ENCODE measurements at places on chromosomes 6 and 20.

GRCh38 chr20:62288535-62289105, 14.2 kb upstream of the ADRM1 start:
- DNase-seq = no peak

GRCh38 chr6:137764464-137764863, 102.6 kb upstream of the TNFAIP3 start:
- DNase-seq = no peak

GRCh38 chr6:121858986-121859385, 423.5 kb downstream of the GJA1 start:
- no peak for DNase-seq

DNA sequence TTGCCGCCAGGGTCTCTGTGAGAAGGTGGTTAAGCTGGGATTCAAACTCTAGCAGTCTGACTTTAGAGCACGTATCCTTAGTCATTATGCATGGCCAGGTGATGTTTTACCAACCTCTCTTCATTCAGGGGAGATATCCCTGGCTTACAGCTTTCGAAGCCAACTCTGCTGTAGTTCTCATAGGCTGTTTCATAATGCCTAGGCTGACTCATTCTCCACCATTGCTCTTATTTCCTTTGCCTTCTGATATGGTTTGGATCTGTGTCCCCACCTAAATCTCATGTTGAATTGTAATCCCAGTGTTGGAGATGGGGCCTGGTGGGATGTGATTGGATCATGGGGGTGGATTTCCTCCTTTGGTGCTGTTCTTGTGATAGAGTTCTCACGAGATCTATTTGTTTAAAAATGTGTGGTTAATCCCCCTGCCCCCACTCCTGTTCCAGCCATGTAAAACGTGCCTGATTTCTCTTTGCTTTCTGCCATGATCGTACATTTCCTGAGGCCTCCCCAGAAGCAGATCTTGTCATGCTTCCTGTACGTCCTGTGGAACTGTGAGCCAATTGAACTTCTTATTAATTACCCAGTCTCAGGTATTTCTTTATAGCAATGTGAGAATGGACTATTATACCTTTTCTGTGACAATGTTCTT, 94.6 kb upstream of the MAN1A1 start:
- no peak for DNase-seq

- DNase-seq = no peak
These were observed 18.6 kb upstream of the CST9L start for GRCh38 chr20:23586735-23587525.

DNA sequence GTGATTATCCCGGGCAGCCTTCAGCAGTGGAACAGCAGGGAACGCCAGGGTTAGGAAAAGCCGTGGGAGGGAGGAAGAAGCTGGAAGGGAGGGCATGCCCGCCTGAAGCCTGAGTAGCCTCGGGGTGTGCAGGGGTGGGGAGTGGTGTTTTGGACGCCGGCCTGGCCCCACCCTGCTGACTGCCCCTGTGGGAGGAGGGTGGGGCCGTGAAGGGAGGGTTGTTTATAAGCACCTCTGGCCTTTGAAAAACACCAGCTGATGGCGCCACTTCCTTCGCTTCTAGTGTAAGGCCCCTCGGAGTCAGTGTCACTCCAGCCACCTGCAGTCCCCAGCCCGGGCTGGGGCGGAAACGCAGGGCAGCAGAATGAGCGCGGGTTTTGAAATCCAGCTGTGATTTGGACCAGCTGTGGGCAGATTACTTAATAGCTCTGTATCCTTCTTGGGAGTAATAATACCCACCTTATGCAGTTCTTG, 52.8 kb upstream of the BMP6 start:
- DNase-seq = no peak

DNA sequence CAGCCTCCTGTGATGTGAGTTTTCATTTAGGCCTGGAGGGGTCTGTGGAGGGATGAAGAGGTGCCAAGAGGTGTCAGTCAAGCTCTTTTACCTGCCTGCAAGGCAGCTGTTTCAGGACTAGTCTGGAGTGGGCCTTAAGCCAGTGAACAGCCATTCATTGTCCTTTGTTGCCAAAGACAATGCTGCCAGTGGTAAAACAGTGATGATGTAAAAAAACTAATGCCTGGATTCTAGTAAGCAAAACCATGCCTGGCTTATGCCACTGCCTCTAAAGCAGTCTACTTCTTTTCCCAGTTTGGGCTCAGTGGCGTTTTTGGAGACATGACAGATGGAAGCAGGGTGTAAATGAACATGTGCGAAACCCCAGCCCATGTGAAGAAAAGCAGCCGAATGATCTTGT, 93.5 kb upstream of the KCNK16 start:
- DNase-seq = no peak

- DNase-seq = no peak
These were observed 80.4 kb upstream of the ZNF184 start for GRCh38 chr6:27553123-27553904.

- no peak for DNase-seq
These were observed 50.5 kb downstream of the CRYBG1 start for GRCh38 chr6:106411056-106411455.

DNA sequence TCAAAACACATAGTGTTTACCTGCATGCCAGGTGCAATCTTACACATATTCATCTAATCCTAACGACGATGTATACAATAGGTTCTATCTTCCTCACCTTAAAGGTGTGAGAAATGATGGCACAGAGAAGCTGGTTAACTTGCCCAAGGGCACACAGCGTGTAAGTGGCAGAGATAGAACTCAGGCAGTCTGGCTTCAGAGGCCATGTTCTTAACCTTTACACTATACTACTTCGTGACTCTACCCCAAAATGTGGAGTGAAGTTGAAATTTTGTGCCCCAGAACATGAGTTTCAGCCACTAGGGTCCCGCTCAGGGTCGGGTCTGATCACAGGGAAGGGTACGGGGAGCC, 584 bp downstream of the VPS52 start:
- no peak for DNase-seq

GRCh38 chr6:149050160-149050559, 267.4 kb upstream of the TAB2 start:
- no peak for DNase-seq

DNA sequence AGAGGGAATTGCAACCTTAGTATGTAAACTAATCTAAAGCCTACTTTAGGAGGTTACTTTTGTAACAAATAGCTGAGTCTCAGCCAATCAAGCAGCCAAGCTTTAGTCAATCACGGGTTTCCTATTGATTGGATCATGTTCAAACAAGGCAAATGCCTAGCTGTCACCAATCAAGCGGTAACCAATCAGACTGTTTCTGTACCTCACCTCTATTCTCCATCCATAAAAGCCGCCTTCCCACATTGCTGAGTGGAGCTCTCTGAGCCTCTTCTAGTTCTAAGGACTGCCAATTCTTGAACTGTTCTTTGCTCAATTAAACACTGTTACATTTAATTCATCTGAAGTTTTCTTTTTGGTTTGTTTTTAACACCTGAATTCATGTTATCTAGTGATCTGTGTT, 148.4 kb upstream of the BMP5 start:
- DNase-seq = no peak

DNA sequence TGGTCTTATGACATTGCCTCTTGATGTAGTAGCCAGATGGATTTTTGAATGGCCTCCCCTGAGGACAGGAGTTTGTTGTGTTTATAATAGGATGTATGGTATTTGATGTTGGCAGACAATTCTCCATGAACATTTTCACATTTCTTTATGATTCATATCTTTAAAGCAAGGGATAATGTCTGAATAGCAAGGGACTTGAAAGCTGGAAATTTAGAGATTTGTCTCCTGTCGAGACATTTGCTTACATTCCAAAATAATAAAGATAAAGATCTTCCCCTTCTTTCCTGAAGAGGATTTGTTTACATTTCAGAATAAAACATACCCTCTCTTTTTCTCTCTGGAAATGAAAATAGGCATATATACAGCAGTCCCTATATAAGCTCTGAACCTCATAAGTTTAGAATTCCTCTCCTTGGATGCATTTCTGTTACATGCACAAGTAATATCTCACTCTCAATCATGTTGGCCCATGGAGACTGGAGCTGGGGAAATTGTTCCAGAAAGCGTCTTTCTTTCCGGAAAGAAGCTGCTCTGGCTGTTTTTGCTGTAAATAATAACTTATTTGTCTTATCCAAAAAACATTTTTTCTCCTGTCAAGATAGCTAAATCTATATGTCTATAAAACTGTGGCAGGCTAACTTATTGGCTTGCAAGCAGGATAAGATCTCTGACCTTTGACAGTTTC, 42.5 kb upstream of the ASCC3 start:
- DNase-seq = no peak

- DNase-seq = no peak
These were observed 42.0 kb upstream of the DSN1 start for GRCh38 chr20:36815454-36816091.

GRCh38 chr20:1876975-1877608, 18.1 kb upstream of the SIRPA start:
- DNase-seq = no peak

GRCh38 chr20:53949319-53949839, 121.0 kb downstream of the BCAS1 start:
- DNase-seq = peak; percentile 26

GRCh38 chr20:38986663-38987062, 24.5 kb downstream of the DHX35 start:
- no peak for DNase-seq
